CD4-positive, alpha-beta T cell (primary cell): ENCODE measurements at places on chromosomes 2 and 18. TPM values are rescaled to one million over a fixed set of nuclear protein-coding genes. Genes with fewer than 3 reads are reported as not detected.

TSPYL6 gene
- total RNA-seq, result not detected

LYPD6 gene
- not detected for total RNA-seq

HNMT gene
- total RNA-seq, result not detected

NPAS2 gene
- 9.8 TPM for total RNA-seq

ZBTB7C gene
- total RNA-seq, result not detected

RUFY4 gene
- total RNA-seq, result 0.78 TPM

LIMS4 gene
- not detected for total RNA-seq

DNA sequence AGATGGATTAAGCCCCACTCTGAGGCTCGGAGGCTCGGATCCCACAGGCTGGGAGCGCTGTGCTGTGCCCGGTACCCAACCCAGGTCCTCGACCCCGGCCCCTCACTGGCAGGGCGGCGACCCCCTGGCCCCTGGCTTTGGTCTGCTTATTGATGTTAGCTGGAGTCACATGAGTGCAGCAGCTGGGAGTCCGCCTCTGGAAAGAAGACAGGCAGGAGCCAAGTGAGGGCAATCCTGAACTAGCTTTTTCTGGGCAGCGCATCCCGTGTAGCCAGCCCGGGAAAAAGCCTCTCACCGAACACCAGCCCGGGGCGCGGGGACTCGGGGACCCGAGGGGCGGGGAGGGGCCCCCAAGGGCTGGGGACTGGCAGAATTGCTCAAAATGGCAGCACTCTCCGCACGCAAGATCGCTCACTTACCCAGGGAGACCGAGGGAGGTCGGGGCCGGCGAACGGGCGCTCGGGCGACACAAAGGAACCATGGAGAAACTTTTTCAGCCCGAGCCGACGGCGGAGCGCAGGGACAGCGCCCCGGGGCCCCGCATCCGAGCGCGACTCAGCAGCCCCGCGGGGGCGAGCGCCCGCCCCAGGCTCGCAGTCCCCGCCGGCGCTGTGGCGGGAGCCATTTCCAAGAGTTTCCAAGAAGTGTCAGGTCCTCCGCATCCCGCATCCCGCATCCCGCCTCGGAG lies 567 bp downstream of the TMEM200C start:
- DNase-seq, result no peak

GRCh38 chr2:10439185-10439879 lies 8.8 kb downstream of the ODC1 start:
- no peak for DNase-seq

DNA sequence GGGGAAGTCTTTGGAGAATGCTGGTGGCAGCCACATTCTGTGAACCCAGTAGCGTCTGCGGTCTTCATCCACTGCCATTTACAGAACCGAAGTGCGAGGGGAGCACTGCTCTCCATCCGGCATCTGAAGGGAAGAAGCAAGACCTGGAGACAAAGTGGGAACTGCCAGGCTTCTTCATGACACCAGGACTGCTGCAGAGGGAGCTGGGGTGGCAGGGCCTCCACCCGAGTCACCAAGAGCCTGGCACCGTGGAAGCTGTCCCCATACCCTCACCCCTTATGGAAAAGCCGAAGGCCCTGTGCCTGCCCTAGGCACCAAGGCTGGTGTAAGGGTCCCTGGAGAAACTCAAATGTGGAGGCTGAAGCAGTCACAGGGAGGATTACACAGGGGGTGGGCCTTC lies 79.8 kb downstream of the CIB4 start:
- no peak for DNase-seq

GRCh38 chr18:11037533-11038240 lies 111.7 kb downstream of the PIEZO2 start:
- DNase-seq, result no peak

DNA sequence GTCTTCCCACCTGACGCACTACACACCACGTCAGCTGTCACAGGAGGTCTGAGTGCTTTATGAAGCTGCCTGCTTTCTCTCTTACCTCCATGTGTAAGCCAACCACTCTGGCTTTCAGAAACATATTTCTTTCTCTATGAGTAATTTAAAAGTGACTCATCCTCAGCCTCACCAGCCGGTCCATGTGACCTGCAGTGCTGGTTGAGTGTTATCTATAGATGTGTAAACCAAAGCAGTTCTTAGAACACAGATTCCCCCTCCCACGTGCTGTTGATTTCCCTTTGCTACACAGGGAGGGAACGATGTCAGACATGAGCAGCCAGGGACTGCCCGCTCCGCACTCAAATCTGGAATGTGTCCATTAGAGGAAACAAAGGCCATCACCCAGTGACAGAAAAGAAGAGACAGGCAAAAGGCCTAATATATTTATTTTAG lies 157.8 kb downstream of the BCL2 start:
- DNase-seq, result peak; percentile 67

DNA sequence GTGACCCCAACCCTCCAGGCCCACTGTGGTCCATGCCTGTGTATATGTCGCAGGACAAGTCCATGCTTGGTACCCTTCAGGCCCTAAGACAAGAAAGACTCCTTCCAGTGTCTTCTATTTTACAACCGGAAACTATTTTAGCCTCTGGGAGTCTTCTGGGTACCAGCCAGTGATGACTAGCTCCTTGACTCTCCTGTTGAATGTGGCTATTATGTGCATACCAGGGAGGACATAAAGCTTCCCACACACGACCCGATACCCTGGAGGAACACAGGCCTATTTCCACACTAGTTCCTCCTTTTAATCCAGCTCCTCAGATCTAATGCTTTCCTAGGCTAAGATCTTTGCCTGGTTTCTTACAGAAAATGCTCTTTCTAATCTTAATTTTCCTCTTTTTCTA lies 178.1 kb downstream of the NCKAP5 start:
- no peak for DNase-seq

GRCh38 chr2:62204998-62205496 lies 9.1 kb downstream of the B3GNT2 start:
- DNase-seq, result no peak

DNA sequence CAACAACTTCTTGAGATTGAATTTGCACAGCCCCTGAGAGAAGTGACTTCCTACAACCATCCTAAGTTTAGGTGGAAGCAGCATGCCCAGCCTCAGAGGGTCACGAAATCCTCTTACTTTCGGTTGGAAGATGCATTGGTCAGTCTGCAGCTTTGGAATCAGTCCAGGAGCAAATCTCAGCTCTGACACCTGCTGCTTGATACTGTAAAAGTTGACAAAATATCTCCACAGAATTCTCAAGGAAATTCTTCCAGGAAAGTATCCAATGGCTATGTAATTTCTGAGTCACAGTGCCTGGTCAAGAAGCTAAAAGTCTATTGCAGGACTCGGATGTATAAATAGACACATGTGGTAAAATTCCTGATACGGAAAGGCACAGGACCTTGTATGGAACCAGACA lies 414.5 kb upstream of the GYPC start:
- no peak for DNase-seq

DNA sequence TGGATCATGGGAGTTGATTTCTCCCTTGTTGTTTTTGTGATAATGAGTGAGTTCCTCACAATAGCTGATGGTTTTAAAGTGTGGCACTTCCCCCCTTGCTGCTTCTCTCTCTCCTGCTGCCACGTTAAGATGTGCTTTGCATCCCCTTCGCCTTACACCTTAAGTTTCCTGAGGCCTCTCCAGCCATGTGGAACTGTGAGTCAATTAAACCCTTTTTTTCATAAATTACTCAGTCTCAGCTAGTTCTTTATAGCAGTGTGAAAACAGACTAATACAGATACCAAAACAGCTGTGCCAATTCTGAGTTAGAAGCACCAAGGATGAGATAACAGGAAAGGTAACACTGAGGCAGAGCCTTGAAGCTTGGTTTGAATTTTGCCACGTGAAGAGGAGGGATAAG lies 44.7 kb downstream of the ITSN2 start:
- no peak for DNase-seq

GRCh38 chr18:55582325-55582724 lies 5.7 kb downstream of the TCF4 start:
- no peak for DNase-seq

GRCh38 chr2:133568598-133568997 lies 335 bp upstream of the NCKAP5 start:
- no peak for DNase-seq

GRCh38 chr2:239574434-239575156 lies 173.8 kb upstream of the HDAC4 start:
- no peak for DNase-seq
